ENCODE measurements at places on chromosomes 11 and 22. TPM values are rescaled to one million over a fixed set of nuclear protein-coding genes. Genes with fewer than 3 reads are reported as not detected.

CHRNA10 gene
- 3.3 TPM for total RNA-seq

CTNND1 gene
- total RNA-seq = 5.3 TPM

SERHL2 gene
- total RNA-seq = 36.4 TPM

SULT4A1 gene
- not detected for total RNA-seq

TUT1 gene
- total RNA-seq = 40.4 TPM

PEX16 gene
- 42.1 TPM for total RNA-seq

SGSM1 gene
- total RNA-seq = not detected

OR52I2 gene
- not detected for total RNA-seq

RAB39A gene
- total RNA-seq = 1.8 TPM

ELP4 gene
- 32.7 TPM for total RNA-seq

ADORA2A gene
- 35.0 TPM for total RNA-seq

MAP6 gene
- not detected for total RNA-seq

DNA sequence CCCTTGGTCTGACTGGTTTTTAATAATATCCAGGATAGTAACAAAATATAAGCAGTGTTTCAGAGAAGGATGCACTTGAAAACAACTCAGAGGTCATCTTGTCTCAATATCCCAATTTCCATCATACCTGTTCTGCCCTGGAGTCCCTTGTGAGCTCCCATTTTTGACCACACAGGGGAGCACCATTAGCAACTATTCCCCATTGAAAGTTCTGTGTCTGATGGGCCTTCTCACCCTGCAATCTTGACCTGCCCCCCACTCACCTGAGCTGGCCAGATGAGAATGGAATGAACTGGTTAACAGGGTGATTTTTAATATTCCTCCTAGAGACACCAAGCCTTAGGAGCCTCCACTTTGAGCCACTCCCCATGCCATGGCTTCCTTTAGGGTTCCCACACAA is 3.8 kb upstream of the CAPN5 start:
- no peak for DNase-seq

DNA sequence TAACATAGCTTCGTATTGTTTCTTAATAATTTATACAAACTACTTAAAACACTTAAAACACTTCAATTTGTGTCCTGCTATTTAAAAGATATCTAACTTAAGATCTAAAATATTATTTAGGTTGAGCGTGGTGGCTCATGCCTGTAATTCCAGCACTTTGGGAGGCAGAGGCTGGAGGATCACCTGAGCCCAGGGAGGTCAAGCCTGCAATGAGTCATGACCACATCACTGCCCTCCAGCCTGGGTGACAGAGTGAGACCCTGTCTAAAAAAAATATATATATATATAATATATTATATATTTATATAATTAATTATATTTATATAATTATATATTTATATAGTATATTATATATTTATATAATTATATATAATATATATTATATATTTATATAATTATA is 4.2 kb upstream of the CTR9 start:
- DNase-seq = no peak

DNA sequence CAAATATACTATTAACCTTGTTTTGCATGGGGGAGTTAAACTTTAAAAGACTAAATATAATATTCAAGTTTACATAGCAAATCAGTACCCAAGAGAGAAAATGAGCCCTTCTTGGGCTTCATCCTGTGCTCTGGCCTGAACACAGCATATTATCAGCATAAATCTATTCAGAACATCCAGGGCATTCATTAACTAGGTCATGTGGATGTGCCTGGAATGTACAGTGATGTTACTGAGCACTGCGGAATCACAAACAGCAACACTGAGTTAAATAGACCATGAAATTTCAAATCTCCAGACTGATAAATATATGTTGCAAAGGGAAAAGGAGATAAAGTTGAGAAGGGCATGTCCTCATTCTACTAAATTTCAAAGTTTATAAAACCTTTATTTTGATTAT is 426.4 kb downstream of the AASDHPPT start:
- DNase-seq = no peak

DNA sequence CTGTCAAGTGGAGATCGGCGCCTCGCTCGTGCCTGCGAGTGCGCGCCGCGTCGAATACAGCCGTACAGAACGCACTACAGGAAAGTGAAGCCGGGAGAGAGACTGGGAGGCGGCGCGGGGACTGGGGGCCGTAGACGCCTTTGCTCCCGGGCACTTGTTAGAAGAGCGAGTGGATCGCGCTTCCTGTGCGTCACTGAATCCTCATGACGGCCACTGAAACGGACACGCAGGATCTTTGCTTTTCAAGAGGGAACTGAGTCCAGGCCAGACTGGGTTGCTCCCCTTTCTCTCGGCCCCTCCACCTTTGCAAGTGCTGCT is 314 bp downstream of the RIC8A start:
- peak; percentile 58 for DNase-seq

GRCh38 chr11:382081-382629 is 11.9 kb upstream of the PKP3 start:
- DNase-seq = no peak

DNA sequence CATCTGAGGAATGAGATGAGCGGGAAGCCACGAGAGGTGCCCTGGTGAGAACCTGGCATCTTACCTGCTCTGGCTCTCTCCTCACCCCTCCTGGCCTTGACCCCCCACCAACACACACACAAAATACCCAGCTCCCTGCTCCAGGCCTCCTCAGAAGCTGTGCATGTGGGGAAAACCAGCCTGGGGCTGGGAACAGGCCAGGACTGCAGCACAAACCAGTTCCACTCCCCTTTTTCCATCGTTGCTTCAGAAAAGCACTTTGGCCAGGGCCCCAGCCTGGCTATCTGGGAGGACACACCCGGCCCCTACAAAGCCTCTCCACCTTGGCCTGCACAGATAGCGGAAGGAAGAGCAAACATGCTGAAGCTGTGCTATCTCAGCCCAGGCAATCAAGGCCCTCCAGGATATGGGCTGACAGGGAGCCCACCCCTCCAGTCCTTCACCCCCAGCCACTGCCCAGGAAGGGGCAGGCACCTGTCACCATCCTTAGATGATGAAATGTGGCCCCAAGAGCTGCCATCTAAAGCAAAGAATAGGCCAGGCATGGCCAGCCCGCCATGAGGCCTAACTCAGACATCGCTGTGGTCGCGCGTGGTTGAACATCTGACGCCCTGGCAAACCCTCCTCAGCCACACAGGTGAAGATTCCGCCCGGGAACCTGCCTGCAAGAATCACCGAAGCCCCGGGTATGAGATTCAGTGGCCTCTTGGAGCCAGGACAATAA is 35.4 kb downstream of the PISD start:
- DNase-seq = peak; percentile 24

DNA sequence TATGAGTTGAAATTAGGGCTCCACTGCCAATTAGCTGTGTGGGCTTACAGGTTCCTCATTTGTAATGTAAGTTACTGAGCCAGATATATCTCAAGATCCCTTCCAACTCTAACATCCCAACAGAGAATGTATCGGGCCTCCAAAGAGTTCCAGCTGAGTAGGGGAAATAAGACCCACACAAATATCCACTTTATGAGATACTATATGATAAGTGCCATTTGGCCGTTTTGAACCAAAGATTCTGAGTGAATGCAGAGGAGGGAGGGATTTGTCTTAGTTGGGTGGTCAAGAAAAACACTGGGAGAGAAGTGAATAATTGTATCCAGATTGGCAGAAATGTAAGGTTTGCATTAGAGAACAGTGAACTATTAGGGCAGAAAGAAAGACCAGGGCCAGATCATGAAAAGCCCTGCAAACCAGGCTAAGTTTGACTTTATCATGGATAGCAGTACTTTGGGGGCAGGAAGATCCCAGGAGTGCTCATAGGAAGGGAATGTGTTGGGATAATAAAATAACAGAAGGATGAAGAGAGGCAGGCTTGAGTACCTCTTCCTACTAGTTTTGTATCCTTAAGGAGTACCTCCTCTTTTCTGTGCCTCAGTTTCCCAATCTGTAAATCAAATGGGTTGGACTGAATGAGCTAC is 63.9 kb downstream of the RPL27A start:
- no peak for DNase-seq

GRCh38 chr11:114259551-114259983 is 36.6 kb upstream of the NNMT start:
- DNase-seq = no peak

- peak; percentile 24 for DNase-seq
These were observed 67.8 kb downstream of the ST14 start for GRCh38 chr11:130227373-130227772.

- peak; percentile 19 for DNase-seq
These were observed 663.7 kb upstream of the B3GAT1 start for GRCh38 chr11:135075740-135076139.

DNA sequence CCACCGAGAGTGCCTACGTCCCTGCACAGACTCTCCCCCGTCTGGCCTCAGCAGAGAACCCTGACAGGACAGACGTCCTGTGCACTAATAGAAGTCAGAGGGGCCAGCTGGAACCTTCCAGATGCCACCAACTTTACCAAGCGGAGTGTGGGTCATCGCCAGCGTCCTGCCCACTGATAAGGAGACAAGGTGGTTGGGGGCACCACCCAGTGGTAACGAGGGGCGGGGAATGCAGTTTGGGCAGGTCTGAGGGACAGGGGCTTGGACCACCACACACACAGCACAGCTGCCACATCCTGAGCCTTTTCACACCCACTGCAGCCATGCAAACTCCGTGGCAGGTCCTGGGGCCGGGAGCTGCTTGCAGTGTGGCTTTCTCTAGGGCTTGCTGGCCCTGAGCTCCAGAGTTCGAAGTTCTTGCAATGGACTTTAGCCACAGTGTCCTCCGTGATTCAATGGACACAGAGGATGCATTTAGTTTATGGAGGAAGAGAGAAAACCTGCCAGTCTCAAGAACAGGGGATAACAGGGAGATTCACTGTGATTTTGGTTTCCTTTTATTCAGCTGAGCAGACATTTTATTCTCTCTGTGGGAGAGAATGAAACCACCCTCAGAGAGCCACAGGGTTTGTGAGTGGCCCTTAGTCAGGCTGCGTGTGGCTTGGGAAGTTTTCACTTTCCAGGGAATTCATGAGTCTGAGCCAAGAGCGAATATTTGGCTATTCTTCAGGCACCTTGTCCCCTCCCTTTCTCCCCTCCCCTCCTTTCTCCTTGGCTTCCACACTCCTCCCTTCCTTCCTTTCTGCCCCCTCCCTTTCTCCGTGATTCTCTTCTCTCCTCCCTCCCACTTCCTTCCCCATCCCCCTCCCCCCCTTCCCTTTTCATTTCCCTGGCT is 13.1 kb downstream of the MRGPRG start:
- no peak for DNase-seq

DNA sequence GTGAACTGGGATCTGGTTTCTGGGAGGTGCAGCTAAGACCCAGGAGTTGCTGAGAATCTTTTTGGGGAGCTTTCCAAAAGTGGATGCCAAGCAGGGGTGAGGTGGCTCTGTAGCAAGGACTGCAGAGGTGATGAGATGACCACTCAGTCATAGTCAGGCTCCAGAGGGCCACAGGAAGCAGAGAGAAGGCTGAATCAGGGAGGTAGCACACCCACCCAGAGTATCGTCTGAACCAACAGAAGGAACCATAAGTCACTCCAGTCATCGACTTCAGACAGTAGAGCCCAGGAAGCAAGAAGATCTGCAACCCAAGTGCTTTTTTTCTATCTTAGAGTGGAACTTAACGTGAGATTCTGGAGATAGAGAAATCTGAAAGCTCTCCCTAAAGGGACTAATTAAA is 335.7 kb upstream of the MPPED2 start:
- no peak for DNase-seq

DNA sequence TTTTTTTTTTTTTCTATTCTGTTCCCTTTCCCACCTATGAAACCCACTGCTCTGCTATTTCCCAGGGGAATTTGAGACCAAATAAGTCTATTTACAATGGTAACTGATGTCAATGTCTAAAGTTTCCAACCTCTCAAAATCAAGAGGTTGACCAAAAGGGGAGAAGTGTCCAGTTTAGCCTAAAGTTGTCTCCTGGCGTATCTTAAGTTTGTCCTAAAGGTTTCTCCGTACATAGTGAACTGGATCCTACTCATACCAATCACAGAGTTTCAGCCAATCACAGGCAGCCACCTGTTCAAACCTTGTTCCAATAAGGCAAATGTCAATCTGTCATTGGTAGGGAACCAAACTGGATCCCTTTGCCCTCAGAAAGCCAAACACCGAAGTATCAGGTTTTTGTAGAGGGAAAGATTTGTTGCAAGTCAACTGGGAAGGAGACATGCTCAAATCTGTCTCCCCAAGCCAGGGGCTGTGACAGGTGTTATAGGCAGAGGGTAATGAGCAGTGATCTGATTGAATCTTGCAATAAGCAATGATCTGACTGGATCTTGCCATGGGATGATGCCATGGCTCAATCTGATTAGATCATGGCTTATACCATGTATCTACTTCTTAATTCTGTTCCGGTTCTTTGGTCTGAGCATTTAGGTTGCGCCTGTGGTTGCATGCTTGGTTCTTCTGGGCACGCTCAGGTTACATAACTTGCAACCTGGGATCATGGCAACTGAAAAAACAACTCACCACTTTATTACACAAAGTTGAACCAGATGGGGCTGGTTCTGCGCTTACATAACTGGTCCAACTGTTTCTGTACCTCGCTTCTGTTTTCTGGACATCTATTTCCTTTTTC is 1.1 kb upstream of the VPS37C start:
- peak; percentile 24 for DNase-seq

DNA sequence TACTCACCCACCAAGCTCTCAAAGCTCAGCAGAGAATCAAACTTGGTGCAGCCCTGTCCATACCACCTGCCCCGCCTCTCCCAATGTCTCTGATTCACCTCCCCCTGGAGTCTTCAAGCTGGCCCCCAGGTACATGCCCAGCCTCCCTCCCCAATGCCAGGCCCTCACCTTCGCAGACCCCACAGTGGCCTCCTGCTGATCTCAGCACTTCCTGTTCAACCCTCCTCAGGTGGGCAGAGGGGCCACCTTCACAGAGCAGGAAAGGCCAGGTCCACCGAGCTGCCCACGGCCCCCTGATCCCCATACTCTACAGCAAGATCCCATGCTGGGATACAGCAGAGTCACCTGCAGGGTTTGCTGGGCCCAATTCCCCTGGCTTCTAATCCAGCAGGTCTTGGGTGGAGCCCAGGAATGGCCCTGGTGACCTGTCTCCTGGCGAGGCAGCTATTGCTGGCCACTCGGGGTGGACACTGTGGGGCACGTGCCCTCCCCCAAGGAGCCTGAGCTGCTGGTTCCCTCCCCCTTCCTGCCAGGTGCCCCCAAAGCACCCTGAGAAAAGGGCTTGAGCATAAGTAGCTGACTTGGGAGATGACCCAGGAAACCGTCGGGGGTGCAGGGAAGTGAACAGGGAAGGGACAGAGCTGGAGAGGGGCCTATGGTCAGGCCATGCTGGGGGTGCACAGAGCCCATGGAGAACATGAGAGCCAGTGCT is 150.7 kb downstream of the BRD1 start:
- DNase-seq = no peak

- DNase-seq = no peak
These were observed 13.1 kb downstream of the POU2AF1 start for GRCh38 chr11:111365722-111366559.

DNA sequence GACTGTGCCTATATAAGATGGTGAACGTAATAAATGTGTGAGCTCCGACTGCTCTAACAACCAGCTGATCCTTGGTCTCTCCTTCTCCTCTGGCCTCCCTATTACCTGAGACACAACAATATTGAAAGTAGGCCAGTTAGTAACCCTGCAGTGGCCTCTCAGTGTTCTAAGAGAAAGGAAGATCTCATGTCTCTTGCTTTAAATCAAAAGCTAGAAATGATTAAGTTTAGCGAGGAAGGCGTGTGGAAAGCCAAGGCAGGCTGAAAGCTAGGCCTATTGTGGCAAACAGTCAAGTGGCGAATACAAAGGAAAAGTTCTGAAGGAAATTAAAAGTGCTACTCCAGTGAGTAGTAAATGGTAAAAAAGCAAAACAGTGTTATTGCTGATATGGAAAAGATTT is 39.5 kb downstream of the HIPK3 start:
- no peak for DNase-seq

GRCh38 chr11:118610773-118611432 is 3.5 kb downstream of the PHLDB1 start:
- peak; percentile 71 for DNase-seq
